ENCODE measurements at places on chromosomes 4 and X.
A peak's percentile ranks its signal among the peaks of the same experiment; 100 is the strongest.

- DNase-seq: peak; percentile 15
Measured at GRCh38 chr4:101458914-101459313, 111.6 kb upstream of the PPP3CA start.

DNA sequence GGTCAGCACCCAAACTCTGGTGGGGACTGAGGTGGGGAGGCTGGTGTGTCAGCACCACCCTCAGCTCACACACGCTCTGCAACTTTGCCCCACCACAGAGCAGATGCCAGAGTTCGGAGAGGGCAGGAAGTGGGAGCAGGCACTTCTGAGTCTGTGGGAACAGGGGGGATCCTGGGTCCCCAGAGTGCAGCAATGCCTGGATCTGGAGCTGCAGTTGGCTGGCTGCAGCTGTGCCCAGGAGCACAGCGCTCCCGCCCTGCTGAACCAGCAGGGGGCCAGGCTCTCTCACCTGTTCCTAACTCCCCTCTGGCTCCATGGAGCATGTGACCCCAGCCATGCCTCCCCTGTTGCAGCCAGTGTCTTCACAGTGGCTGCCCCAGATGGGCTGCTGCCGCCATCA is 252.4 kb downstream of the SPOCK3 start:
- no peak for DNase-seq

GRCh38 chrX:112678831-112679230 is 907 bp downstream of the LHFPL1 start:
- DNase-seq: no peak

GRCh38 chr4:113433116-113433515 is 328.4 kb downstream of the CAMK2D start:
- no peak for DNase-seq

DNA sequence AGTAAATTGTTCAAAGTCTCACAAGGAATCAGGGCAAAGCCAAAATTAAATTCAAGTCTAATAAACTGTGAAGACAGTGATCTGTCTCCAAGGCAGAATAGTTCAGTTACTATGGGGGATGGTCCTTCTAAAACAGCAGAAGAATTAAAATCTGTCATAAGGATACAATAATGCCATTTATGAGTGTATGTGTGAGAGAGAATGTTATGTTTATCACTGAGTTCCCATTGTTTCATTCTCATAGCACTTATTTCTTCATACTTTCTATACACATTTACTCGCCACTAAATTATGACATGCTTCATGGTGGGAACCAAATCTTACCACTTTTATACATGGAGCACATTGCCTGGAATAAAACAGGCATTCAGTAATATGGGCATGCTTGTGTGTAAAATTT is 102.5 kb downstream of the AMMECR1 start:
- no peak for DNase-seq

- DNase-seq: no peak
Measured at GRCh38 chrX:45554736-45555135, 354.1 kb upstream of the DIPK2B start.

DNA sequence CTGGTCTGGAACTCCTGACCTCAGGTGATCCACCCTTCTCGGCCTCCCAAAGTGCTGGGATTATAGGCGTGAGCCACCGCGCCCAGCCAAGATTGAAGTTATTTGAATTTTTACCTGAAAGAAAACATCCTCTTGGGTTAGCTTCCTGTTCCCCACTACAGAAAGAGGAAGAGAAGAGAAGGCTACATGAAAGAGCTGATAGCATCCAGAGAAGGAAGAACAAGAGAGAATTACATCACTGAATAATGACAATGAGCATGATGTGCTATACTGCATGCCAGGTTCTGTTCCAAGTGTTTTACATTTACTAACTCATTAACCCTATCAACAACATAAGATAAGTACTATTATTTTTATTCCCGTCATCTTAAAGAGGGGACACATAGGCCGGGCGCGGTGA is 11.5 kb upstream of the TBC1D1 start:
- DNase-seq: peak; percentile 50

DNA sequence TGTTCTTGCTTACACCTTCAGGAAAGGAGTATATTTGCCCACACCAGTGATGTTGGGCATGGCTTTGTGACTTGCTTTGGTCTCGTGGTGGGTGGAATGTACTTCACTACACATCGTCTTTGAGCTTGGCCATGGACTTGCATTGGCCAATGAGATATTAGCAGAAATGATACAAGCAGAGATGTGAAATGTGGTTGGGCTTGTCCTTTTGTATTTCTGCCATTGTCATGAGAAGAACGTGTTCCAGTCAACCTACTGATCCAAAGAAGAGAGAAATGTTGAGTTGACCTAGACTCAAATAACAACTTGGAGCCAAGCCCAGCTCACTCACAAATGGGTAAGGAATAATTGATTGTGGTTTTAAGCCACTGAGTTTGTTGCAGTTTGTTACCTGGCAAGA is 138.4 kb upstream of the ARX start:
- DNase-seq: no peak

DNA sequence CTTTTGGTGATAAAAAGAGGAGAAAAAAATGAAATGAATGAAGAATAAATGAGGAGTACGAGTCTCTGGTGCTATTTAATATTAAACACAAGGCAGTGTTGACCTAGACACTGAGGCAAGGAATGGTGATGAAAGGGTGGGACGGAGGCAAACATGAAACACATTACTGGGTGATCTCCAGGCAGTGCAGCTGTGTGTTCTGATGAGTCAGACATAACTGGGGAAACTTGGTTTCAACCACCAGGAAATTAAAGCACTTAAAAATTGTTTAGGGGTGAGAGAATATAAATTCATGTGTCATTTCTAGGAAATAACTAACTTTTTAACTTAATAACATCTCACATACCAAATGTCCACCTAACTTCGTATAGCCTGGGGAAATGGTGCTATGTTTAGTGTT is 19.7 kb upstream of the CXCL6 start:
- no peak for DNase-seq

DNA sequence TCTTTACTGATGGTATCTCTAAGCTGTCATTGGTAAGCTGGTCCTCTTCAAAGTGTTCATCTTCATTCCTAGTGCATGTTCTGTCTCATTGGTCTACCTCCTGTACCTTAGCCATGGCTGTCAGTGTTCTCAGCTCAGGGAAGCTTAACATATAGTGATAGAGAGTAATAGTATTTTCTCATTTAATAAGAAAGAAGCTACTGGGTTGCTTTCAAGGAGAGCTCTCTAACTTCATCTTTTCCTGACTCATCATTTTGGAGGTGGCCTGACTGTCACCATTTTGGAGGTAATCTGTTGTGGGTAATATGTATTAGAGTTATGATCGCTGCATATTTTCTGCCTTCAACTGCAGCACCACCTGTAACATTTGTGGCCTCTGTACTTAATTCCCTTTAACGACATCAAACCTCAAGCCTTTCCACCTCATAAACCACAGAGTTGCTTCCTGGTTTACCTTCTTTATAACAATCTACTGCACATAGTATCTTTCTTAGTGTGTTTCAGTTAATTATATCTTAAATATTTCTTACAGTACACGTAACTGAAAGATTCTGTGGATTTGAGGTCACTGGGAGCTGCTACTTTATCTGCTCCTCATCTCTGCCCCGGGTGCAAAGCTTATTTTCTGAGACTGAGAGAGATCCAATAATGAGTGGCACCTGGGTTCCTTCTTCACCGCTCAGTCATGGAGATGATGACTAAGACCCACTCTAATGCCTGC is 474.0 kb upstream of the TECRL start:
- DNase-seq: no peak

DNA sequence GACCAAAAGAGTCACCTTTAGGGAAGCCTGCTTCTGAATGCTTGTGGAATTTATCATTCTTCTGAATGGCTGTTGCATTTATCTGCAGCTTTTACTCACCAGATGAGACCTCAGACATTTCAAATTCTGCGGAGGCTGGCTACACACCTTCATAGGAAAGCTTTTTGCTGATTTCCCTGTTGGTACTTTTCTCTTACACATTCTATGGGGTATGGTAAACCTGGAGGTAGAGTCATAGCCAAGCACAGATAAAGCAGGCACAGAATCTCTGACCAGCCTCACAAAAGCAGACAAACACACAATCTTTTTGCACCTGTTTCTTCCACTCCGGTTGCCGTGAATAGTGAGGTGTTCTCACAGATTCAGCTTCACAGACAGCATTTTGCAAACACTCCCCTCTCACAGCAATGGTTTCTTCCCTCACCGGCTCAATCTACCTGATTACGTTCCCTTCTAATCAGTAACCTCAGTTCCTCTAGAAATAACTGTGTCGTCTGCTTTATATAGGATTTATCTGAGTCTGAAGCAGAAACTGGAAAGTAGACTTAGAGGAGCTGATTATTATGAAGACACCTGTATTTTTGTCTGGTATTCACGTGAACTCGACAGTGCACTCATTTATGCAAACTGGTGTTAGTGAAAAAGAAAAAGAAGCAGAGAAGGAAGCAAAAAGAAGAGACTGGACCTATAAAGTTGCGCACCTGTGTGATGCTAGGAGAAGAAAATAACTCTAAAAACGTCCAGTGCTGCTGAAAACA is 83.1 kb downstream of the DMD start:
- DNase-seq: no peak

- no peak for DNase-seq
Measured at GRCh38 chr4:96744676-96745075, 904.8 kb downstream of the PDHA2 start.

DNA sequence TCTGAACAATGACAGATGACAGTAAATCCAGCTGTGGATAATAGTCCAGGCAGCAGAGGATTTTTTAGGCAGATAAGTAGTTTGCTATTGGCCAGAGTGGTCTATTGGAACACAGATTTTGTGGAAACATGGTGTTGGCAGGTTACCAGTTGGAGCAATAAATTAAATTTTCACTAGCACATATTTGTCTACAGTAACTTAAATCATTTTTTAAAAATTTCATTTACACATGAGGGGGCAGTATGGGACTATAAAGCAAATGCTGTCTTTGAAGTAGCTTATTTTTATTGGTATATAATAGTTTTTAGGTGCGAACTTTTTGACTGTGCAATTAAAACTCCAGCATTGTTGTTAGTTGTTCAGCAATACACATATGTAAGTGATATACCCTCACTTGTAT is 289.8 kb downstream of the ARHGAP10 start:
- DNase-seq: no peak

- DNase-seq: no peak
Measured at GRCh38 chr4:69781458-69782418, 21.3 kb upstream of the SULT1B1 start.

- no peak for DNase-seq
Measured at GRCh38 chrX:276581-277201, 4.5 kb upstream of the PLCXD1 start.

GRCh38 chr4:16045687-16046086 is 38.1 kb downstream of the PROM1 start:
- DNase-seq: no peak

DNA sequence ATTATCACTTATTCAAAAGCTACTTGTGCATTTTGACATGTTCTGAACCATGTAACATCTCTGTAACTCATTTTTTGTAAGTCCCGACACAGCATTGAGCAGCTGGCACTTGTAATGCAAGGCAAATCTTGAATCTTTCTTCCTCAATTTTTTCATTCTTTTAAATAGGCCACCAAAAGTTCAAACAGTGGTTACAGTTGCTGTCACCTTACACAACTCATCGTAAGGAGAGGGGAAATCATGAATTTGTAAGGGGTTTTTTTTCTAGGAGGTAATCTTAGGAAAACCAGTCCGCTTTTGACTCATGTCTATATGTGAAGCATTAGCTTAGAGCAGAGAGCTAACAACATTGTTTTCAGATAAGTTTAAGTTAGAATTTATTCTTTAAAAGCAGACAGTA is 124.5 kb downstream of the PDLIM5 start:
- DNase-seq: no peak

DNA sequence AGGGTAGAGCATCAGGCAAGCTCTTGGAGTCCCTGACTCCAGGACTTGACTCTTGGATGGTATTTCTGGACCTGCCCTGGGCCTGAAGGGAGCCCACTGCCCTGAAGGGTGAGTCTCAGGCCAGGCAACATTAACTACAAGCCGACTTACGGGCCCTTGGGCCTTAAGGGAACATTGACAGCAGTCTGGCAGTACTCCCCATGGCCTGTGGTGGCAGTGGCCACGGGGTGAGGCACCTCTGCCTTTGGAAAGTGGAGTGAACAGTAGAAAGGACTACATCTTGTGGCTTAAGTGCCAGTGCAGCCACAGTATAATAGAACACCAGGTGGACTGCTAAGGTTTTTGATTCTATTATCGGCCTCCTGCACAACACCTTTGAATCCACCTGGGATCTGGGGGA is 36.3 kb downstream of the SH3BGRL start:
- DNase-seq: no peak

- DNase-seq: peak; percentile 74
Measured at GRCh38 chr4:169659716-169660670, 39.6 kb downstream of the CLCN3 start.

DNA sequence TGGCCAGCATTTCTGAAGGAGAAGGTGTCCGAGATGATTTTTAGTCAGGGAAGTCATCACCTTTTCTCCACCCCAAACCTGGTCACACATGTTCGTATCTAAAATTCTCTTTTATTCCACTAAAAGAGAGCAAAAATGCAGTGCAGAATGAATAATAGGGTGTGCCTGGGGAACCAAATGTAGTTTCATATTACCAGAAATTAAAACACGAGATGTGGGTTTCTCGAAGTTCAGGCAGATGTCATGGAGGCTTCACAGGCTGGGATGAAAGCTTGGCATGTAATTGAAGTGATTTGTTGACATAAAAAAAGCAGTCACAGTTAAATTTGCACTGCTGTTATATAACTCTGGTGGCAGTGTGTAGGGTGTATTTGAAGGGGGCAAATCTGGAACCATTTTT is 165.5 kb upstream of the PDE5A start:
- DNase-seq: no peak

GRCh38 chr4:189278597-189279165 is 662.0 kb upstream of the FRG1 start:
- DNase-seq: no peak

GRCh38 chr4:136150046-136150445 is 1382.2 kb downstream of the PCDH18 start:
- no peak for DNase-seq

DNA sequence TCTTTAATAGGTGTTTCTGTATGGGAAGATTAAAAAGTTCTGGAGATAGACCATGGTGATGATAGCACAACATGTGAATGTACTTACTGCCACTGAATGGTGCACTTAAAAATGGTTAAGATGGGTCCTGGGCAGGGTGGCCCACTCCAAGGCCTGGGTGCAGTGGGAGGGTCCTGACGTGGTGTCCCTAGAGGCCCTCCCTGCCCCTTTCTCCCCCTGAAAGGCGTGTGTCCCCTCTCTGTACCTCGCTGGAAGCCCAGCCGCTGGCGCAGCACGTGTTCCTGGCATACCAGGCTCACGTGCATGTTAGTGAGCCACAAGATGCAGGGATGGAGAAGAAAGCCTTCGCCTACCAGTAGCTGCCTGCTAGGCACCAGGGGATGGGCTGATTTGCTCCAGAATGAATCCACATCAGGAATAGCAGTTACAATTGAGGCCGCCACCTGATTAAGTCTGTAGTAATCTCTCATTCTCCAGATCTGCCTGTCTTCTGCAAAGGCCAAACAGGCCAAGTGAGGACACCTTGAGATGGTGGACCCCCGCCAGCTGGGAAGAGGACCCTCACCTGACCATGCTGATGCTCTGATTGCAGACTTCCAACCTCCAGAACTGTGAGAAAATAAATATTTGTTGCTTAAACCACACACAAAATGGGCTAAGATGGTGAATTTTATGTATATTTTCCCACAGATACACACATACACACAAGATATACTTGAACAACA is 67.5 kb downstream of the COQ2 start:
- no peak for DNase-seq
